ENCODE measurements at places on chromosomes 1 and 21.

GRCh38 chr1:29758781-29759499 lies 522.6 kb downstream of the PTPRU start:
- no peak for DNase-seq

DNA sequence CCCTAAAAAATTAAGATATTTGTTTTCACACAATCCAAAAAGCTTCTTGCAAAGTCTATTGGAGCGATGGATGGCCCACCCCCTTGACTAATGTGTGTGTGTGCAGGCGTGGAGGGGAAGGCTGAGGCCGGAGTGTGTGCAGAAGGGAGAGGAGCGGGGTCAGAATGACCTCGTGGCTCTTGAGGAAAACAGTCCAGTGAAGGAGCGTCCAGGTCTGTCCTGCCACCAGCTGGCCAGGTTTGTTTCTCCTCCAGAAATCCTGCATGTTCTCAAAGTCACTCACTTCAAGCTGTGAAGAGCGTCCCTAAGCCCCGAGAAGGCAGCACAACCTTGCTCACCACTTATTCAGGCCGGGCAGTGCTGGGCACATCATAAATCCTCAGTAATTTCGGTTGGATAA lies 69.5 kb upstream of the SSX2IP start:
- no peak for DNase-seq

DNA sequence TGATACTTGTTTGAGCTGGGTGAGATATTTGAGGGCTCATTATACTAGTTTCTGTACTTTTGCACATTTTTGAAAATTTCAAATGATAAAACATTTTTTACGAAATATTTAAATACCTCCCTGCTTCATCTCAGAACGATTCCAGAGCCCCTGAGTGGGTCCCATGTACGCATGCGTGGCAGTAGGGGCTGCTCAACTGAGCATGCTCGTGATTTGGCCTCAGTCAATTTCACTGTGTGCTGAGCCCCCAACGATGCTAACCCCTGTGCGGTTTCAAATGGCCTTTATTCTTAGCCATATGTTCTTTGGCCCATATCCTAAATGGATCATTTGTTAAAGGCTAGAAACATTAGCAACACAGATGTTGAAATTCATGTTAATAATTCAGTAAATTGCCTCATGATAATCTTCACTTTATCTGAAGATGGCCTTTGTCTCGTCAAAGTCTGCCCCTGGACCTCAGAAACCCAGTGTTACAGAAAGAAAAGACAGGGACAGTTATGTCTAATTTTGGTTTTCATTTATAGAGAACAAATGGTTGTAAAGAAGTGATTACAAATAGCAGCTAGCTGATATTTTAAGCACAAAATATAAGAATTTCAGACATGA lies 108.2 kb downstream of the MRPS6 start:
- DNase-seq, result peak; percentile 36

DNA sequence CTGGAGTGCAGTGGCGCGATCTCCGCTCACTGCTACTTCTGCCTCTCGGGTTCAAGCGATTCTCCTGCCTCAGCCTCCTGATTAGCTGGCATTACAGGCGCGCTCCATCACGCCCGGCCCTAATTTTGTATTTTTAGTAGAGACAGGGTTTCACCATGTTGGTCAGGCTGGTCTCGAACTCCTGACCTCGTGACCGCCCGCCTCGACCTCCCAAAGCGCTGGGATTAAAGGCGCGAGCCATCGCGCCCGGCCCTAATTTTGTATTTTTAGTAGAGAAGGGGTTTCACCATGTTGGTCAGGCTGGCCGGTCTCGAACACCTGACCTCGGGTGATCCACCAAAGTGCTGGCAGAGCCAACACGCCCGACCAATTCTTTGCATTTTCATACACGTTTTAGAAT lies 48.0 kb upstream of the LCE5A start:
- DNase-seq, result no peak

- DNase-seq, result no peak
Measured at GRCh38 chr1:47178654-47179016, 11.2 kb downstream of the PDZK1IP1 start.
